ENCODE measurements at places on chromosomes 3 and 15. TPM values are rescaled to one million over a fixed set of nuclear protein-coding genes. Genes with fewer than 3 reads are reported as not detected.

GRCh38 chr3:156341831-156342416 is 213.0 kb downstream of the SSR3 start:
- no peak for DNase-seq

- DNase-seq: no peak
Measured at GRCh38 chr3:178585454-178585853, 49.2 kb downstream of the KCNMB2 start.

The PSTPIP1 gene
- total RNA-seq: 7.1 TPM

The CHRNB4 gene
- 0.14 TPM for total RNA-seq

DNA sequence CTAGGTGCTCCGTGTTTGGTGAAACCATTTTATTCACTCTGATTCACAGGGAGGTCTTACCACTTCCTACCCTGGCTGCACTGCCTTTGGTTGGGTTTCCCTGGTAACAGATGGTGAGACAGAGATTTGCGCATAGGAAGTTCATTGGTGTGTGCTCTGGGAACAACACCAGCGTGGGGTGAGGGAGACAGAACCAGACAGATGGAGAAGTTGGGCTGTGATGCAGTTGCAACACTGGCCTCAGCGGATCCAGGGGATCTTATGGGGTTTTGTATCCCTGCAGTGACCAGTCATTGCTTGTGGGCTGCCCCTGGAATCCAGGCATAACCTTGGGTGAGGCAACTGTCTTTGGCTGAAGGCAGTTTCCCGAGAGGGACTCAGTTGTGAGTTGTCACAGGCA is 12.5 kb upstream of the IL16 start:
- no peak for DNase-seq

- no peak for DNase-seq
Measured at GRCh38 chr3:17742880-17743657, 638 bp upstream of the TBC1D5 start.

DNA sequence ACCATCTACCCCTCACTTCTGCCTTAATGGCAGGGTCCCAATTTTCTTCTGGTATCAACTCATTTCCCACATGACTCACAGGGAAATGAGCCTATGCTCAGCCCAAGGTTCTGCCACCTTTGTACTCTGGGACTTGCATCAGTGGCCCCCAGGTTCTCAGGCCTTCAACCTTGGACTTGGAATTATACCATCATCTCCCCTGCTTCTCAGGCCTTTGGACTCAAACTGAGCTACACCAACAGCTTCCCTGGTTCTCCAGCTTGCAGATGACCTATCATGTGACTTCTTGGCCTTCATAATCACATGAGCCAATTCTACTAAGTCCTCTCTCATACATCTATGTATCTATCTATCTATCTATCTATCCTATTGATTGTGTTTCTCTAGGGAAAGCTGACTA is 149.5 kb downstream of the PLCH1 start:
- DNase-seq: no peak

DNA sequence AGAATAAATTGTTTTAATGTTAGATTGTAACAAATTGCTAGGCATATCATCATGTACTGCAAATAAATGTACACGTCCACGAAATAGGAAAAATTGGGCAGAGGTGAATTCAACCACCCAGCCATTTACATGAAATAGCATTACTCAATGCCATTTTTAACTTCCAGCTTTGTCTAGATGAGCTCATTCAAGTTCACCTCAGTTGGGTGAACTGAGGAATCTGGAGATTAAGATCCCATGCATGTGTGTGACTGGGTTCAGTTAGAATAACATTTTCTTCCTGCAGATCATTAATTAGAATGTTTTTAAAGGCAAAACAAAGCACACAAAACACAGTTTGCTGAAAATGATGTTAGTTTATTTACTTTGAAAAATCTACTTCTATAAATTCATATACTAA is 767.8 kb upstream of the GOLIM4 start:
- no peak for DNase-seq

The EFHB gene
- 0.24 TPM for total RNA-seq

The KLHL40 gene
- not detected for total RNA-seq

GRCh38 chr3:126373682-126374601 is 16.7 kb upstream of the KLF15 start:
- no peak for DNase-seq

- no peak for DNase-seq
Measured at GRCh38 chr3:49006408-49007067, 653 bp upstream of the WDR6 start.

DNA sequence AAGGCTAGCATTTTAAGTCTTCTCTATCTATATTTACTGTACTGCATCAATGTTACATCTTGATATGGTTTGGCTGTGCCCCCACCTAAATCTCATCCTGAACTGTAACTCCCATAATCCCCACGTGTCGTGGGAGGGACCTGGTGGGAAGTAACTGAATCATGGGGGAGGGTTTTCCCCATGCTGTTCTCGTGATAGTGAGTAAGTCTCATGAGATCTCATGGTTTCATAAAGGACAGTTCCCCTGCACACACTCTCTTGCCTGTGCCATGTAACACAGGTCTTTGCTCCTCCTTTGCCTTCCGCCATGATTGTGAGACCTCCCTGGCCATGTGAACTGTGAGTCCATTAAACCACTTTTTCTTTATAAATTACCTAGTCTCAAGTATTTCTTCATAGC is 161.5 kb downstream of the TBC1D5 start:
- DNase-seq: no peak

DNA sequence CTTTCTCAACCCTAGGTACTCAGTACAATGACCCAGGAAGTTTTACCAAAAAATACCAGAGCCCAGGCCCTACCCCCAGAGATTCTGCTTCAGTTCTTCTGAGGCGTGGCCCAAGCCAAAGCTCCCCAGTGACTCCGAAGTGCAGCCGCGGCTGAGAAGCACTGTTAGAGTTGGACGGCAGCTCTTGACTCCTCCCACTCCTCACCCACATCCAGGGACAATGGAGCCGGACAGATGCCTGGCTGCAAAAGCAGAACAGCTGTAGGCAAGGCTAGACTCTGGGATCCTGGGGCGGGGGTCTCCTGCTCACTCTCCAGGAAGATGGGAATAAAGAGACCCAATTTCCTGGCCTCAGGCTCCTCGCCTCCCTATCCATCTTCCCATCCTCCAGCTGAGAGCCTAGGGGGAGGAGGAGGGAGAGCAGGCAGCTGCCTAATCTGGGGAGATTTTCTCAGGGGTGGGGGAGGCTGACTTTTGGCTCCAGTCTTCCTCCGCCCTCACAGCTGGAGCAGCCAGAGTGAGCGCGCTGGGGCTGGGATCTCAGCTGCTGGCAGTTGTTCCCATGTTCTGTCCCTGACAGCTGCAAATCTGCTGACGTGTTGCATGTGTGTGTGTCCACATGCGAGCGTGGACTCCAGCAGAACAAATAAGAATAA is 223.8 kb downstream of the OPA1 start:
- DNase-seq: no peak

- no peak for DNase-seq
Measured at GRCh38 chr3:100124201-100124761, 10.0 kb upstream of the FILIP1L start.

DNA sequence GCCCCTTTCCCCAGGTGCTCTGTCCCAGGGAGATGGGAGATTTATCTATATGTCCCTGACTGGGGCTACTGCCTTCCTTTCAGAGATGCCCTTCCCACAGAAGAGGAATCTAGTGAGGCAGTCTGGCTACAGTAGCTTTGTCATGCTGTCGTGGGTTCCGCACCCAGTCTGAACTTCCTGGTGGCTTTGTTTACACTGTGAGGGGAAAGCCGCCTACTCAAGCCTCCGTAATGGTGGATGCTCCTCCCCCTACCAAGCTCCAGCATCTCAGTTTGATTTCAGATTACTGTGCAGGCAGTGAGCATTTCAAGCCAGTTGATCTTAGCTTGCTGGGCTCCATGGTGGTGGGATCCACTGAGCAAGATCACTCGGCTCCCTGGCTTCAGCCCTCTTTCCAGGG is 35.4 kb upstream of the SLC7A14 start:
- DNase-seq: no peak

DNA sequence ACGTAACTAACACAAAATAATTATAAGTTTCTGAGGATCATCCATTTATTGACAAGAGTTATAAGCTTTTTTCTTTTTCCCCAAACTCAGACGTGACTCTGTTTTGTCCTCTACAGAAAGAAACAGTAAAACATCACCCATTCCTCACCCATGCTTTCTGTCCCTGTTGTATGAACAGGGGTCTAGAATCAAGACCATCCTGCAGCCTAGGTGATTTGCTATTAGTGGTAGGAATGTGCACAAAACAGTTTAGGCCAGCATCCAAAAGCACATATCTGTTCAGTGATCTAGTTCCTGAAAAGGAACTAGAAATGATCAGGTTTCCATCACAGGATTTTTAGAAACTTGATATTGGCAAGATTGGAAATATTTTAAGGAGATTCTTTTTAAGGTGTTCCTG is 527.6 kb downstream of the SOX2 start:
- DNase-seq: no peak

GRCh38 chr15:69863446-69863845 is 234.3 kb downstream of the TLE3 start:
- no peak for DNase-seq

- DNase-seq: no peak
Measured at GRCh38 chr3:195105389-195105788, 165.6 kb downstream of the XXYLT1 start.

- no peak for DNase-seq
Measured at GRCh38 chr3:64369390-64369789, 144.1 kb upstream of the PRICKLE2 start.

The TNFSF10 gene
- total RNA-seq: 8.5 TPM

- peak; percentile 97 for DNase-seq
Measured at GRCh38 chr15:56040081-56041035, 46.9 kb upstream of the NEDD4 start.

DNA sequence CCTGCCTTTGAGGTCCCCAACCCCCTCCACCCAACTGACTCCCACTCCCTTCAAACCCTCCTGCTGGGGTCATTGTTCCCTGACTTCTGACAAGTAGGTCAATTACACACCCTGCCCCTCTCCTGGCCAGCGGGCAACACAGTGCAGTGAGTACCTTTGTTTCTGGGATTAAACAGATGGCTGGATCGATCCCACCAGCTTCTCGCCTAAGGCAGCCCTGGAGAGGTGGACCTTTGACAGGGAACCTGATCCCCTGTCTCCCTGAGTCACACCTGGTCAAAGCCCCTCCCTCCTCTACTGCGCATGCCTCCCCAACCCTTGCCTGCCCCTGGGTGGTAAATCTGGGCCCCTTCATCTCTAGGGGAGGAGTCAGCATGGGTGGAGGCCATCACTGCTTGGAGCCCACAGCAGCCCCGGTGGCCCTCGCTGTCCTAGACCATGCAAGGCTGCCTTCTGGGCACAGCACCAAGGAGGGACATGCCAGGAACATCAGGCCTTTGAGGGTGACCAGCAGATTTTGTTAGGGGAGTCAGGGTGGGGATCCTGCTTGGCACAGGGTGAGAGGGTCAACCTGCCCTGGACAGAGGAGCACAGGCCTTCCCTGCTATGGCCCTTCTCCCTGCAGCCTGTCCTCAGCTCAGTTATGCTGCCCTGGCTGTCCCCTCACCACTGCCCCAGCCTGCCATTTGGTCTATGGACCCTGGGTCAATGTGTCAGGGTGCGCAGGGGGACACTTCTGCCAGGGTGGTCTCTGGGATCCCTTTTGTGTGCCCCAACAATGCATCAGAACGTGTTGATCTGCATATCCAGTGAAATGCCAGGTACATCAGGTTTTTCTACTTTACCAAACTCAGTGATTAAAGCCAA is 9.8 kb upstream of the PRR23E start:
- DNase-seq: no peak

The CHRM5 gene
- total RNA-seq: not detected

The GPR87 gene
- 62.8 TPM for total RNA-seq

DNA sequence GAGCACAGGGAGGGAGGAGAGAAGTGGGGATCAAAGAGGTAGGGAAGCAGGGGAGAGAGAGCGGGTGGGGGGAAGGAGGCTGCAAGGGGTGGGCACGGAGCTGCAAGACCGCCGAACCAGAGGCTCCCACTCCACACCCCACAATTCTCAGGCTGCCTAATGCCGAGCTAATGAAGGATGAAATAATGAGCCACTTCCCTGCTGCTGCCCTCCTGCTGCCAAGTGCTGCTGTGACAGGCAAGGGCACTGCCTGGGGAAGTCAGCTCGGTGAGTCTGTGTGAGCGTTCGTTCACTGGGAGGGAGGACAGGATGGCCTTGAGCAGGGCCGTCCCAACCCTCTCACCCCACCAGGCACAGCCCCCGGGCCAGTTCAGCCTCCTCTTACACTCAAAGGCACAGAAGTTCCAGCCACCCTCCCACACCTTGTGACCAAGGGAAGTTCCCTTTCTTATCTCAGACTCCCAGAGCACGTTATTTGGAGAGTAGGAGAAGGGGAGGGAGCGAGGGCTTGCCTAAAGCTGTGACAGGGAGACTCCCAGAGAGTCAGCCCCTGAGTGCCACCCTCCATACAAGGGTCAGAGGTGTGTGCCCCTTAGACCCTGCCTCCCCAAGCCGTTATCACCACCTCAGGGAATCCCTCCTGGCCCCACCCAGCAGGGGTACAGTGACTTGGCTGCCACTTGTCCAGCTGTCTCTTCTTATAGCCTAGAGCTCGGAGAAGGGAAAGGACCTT is 12.4 kb downstream of the GLYCTK start:
- DNase-seq: peak; percentile 33

Data from foreskin keratinocyte (primary cell).